CD4-positive, alpha-beta T cell treated with Interleukin-1 beta for 1 hour (primary cell): ENCODE measurements at places on chromosomes 2 and 18.

- DNase-seq, result no peak
Observed at GRCh38 chr2:148619560-148620195, 24.9 kb upstream of the EPC2 start.

GRCh38 chr2:227684258-227684657 is 17.7 kb downstream of the SCYGR5 start:
- DNase-seq, result no peak

DNA sequence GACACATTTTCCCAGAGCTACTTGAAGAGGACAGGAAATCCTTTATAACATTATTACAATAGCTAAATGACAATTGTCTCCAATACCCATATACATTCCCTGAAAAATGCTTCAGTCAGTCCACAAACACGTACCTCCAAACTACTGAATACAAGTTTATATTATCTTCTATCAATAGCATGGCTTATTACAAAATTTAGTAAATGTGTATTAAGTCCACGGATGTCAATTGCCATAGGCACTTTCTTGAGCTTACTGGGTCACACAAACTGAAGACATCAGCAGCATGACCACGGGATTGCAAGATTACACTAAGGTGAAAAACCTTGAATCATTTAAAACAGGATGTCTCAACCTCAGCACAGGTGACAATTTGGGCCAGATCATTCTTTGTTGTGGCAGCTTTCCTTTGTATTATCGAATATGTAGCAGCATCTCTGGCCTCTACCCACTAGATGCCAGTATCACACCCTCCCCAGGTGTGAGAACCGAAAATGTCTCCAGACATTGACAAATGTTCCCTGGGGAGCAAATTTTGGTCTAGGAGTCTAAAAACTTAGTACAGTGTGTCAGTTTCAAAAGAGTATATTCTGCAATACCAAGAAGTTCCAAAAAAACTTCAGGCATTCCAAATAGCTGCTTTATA is 1.4 kb downstream of the MBD2 start:
- peak; percentile 58 for DNase-seq

GRCh38 chr18:26397019-26397418 is 151.3 kb downstream of the KCTD1 start:
- no peak for DNase-seq

DNA sequence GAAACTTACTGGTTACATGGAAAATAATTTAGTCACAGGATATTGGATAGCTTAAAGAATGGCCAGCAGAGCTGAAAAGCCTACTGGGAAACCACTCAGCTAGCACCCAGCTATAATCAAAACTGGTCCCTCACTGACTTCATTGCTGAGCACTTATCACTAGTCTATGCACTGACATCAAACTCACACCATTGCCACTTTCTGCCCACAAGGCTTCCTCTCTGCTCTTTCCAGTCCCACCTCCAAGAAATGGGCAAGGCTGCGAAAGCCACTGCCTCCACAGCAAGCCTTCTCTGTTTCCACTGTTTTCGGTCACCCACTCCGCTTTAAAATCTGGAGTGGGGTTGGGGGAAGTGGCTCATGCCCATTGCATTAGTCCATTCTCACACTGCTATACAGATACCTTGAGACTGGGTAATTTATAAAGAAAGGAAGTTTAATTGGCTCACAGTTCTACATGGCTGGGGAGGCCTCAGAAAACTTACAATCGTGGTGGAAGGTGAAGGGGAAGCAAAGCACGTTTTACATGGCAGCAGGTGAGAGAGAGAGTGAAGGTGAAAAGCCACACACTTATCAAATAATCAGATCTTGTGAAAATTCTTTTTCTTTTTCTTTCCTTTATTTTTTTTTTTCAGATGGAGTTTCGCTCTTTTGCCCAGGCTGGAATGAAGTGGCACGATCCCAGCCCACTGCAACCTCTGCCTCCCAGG is 77.0 kb upstream of the CERS6 start:
- DNase-seq, result peak; percentile 23

- no peak for DNase-seq
Observed at GRCh38 chr2:101354420-101355311, 32.6 kb downstream of the CREG2 start.

GRCh38 chr18:76374330-76375281 is 120.4 kb downstream of the ZNF516 start:
- DNase-seq, result no peak

DNA sequence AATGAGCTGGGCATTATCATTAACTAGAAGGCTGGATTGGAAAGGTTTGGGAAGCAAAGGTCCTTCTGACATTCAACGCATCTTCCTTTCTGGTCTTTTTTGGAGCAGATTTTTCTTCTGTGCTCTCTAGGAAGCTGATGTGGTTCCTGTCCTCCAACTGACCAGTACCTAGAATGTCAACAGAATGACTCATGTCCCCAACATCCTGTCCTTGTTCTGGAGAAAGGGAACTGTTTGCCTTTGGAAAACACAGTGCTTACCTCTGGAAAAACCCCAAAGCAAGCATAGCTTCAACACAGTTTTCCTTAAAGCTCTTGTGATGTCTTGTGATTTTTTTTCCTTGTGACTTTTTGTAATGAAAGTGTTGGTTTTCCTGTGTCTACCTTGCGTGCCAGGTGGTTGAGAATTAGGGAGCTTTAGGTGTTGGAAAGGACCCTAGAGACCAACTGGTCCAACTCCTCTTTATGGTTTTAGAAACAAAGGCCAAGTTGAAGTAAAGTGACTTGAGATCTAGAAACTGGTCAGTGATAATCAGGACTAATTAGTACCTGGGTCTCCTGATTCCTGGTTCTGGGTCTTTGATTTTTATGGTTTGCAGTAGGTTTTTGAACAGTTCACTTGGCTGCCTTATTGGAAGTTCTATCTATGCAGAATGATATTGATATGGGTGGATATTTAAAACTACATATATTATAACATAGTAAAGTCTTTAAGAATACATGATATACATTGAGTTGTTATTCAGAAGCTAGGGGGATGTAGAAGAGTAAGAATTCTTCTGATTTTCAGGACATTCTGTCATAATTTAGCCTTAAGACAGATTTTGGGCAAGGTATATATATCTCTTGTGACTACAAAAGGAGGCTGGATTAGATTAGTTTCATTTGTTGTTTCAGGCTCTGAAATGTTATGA is 70.5 kb downstream of the FMNL2 start:
- no peak for DNase-seq

GRCh38 chr2:197803033-197803444 is 1.4 kb upstream of the PLCL1 start:
- peak; percentile 66 for DNase-seq

- no peak for DNase-seq
Observed at GRCh38 chr2:22694300-22694699, 690.7 kb upstream of the KLHL29 start.

DNA sequence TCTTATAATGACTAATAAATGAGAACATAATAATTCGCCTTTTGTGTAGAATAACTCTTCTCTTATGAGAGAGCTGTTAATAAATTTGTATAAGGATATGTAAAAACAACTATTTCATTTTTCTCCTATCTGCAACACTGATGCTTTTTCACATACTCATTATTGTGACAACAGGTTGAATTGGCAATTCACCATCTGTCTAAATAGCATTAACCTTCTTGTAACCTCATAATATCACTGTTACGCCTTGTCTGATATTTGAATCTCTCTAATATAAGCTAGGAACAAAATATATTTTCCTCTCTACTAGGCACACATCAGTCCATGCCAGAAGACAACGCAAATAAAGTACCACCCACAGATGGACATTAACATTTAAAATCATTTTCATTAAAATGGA is 938.9 kb downstream of the CPS1 start:
- no peak for DNase-seq

DNA sequence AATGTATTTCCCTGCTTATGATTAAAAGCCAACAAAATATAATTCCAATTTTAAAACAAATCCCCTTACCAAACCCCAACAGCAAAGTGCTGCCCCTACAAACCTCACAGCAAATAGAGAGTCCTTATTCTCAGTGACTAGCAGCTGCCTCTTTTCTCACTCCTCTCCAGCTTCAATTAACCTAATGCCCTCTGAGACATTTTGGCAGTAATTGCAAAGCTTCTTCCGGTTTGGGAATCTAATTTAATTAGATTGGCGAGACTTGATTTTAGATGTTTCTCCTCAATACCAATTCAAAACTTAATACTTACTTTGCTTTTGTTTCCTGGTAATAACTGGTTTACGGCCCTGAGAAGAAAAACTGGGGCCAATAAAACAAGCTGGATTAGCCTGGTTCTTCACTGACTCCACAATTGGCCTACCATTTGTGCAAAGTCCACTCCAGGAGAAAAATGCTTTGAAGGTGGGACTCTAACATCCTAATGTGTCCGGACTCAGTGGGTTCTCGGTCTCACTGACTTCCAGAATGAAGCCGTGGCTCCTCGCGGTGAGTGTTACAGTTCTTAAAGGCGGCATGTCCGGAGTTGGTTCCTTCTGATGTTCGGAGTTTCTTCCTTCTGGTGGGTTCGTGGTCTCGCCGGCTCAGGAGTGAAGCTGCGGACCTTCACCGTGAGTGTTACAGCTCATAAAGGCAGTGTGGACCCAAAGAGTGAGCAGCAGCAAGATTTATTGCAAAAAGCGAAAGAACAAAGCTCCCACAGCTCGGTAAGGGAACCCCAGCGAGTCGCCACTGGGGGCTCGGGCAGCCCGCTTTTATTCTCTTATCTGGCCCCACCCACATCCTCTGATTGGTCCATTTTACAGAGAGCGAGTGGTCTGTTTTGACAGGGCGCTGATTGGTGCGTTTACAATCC is 52.8 kb downstream of the SLC35F5 start:
- DNase-seq, result no peak
